LHCN-M2 (cell line): ENCODE measurements at places on chromosomes 2 and 18. TPM values are rescaled to one million over a fixed set of nuclear protein-coding genes. Genes with fewer than 3 reads are reported as not detected.

The RAB27B gene
- 30.9 and 41.2 TPM in 2 replicates for total RNA-seq

The NABP1 gene
- 50.3 and 62.9 TPM in 2 replicates for total RNA-seq

The IL36G gene
- not detected in 2 replicates for total RNA-seq

The NAPG gene
- 38.0 and 40.8 TPM in 2 replicates for total RNA-seq

The TRIM54 gene
- total RNA-seq, result 0.11 TPM in 1 of 2 replicates, not detected in the other

The ICOS gene
- total RNA-seq, result not detected in 2 replicates

The CYP27A1 gene
- total RNA-seq, result 6.1 TPM in 2 replicates

The ANKRD30BL gene
- not detected in 2 replicates for total RNA-seq

The IL37 gene
- total RNA-seq, result 0.75 TPM in 1 of 2 replicates, not detected in the other

The INPP4A gene
- 11.8 and 13.9 TPM in 2 replicates for total RNA-seq
